ENCODE measurements at places on chromosomes 6 and 20. TPM values are rescaled to one million over a fixed set of nuclear protein-coding genes. Genes with fewer than 3 reads are reported as not detected.

DNA sequence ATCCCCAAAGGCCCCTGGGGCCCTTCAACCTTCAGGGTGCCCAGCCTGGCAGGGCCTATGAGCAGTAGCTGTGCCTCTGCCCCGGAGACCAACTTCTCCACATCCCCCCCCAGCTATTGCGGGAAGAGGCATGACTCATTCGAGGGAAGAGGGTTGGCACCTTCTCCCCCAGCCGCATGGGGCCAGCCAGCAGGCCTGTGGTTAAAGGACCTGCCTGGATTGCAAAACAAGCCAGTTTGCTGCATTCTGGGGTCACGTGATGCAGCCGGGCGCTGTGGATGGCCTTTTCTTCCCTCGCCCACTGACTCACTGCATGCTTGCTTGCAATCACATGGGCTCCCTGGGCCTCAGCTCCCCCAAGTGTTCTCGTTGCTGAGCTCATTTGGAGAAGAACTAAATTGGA is 182.5 kb downstream of the MAFB start:
- peak; percentile 99 for DNase-seq

CLVS2 gene
- total RNA-seq, result not detected

GRCh38 chr20:63819224-63819921 is 11.7 kb downstream of the ZBTB46 start:
- DNase-seq, result no peak

GRCh38 chr6:146898069-146898887 is 299.5 kb downstream of the ADGB start:
- DNase-seq, result no peak

GPR63 gene
- 1.2 TPM for total RNA-seq

MRAP2 gene
- 3.2 TPM for total RNA-seq

OPRM1 gene
- not detected for total RNA-seq

- no peak for DNase-seq
These were observed 55.1 kb upstream of the IL20RA start for GRCh38 chr6:137099689-137100403.

DNA sequence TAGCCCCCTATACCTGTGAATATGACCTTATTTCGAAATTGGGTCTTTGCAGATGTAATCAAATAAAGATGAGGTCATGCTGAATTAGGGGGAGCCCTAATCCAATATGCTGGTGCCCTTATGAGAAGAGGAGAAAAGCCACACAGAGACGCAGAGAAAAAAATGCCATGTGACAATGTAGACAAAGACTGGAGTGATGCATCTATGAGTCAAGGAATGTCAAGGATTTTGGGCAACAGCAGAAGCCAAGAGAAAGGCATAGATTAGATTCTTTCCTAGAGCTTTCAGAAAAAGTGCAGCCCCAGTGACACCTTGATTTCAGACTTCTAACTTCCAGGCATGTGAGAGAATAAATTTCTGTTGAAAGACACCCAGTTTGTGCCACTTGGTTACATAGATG is 47.4 kb upstream of the HS3ST5 start:
- no peak for DNase-seq

GRCh38 chr6:3277251-3277650 is 18.5 kb downstream of the PSMG4 start:
- DNase-seq, result no peak

Measured in mammary epithelial cell (primary cell).